ENCODE measurements at places on chromosomes 13 and 19. TPM values are rescaled to one million over a fixed set of nuclear protein-coding genes. Genes with fewer than 3 reads are reported as not detected.
A peak's percentile ranks its signal among the peaks of the same experiment; 100 is the strongest.

ZNF625 gene
- 4.0 TPM for total RNA-seq

HS6ST3 gene
- 2.0 TPM for total RNA-seq

- no peak for DNase-seq
Measured at GRCh38 chr19:33422369-33423180, 49.1 kb downstream of the CEBPG start.

- DNase-seq = peak; percentile 37
Measured at GRCh38 chr13:27171244-27171826, at the start of gene USP12. USP12 (minus strand) TSS chr13:27171811; CDS start chr13:27171639, 172 bp downstream.

DNA sequence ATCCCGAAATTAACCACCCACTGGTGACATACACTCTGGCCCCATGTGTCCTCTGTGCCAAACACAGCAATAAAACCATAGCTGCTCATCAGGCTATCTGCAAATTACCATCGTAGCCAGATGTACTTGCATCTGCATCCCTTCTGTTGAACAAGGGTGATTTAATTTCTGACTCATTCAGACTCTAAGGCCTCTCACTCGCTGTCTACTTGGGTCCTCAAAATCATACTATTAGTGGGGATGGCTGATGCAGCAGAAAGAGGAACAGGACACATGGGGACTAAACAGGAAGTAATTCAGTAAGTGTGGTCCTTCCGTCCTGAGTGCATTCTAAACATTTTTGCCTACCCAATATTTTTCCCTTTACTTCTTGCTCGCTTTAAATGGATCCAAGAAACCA, 2275.0 kb upstream of the PCDH20 start:
- DNase-seq = no peak

- DNase-seq = no peak
Measured at GRCh38 chr13:100075700-100076587, 12.9 kb upstream of the PCCA start.

- DNase-seq = no peak
Measured at GRCh38 chr19:49343123-49343522, 7.9 kb downstream of the CD37 start.

GRCh38 chr19:55526216-55527196, 10.4 kb downstream of the SBK2 start:
- DNase-seq = peak; percentile 82

DNA sequence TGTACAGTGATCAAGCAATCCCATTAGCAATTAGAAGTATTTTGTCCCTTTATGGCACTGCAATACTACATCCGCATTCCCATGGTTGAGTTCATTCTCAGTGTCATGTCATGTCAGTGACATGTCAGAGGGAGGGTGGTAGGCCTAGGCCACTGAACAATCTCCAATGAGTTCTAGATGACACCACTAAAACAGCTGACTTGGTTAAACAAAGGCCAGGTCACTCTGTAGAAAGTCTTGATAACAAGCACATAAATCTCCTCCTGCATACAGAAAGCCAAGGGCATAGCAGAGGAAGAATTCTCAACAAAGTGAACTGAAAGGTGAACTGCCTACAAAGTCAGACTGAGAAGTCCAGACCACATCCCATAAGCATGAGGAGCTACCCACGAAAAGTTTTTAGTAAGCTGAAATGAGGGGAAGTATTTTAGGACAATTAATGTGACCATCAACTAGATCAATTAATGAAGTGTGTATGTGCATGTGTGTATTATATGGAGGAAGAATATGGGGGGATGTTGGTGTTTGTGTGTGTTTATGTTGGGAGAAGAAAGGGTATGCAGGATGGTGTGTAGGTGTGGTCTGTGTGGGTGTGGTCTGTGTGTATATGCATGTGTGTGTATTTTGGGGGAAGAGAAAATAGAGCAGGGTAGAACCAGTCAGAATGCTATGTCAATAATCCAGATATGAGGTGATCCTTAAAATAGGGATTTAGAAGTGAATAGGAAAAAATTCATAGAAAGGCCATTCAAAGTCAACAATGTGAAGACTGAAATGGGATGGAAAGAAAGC, 67.7 kb downstream of the TBC1D4 start:
- DNase-seq = no peak

DNA sequence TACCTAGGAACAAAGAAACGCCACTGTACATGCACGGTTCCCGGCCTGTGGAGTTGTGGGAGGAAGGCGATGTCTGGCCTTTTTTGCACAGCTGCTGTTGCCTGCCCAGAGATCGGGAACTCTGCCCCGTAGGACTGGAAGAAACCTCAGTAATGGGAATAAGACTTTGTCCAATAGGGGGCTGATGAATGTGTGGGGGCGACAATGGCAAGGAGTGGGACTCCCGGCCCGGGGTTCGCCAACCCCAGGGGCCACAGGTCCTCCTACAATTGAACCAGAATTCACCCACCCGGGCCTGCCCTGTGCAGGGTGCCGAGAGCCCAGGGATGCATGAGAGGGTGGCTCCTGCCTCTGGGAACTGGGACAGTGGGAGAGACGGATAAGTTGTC, 2.0 kb upstream of the CEBPA start:
- DNase-seq = no peak

GRCh38 chr19:42132851-42133528, 744 bp upstream of the POU2F2 start:
- DNase-seq = peak; percentile 61

GRCh38 chr19:940591-941291, 14.9 kb downstream of the ARID3A start:
- DNase-seq = peak; percentile 76

DNA sequence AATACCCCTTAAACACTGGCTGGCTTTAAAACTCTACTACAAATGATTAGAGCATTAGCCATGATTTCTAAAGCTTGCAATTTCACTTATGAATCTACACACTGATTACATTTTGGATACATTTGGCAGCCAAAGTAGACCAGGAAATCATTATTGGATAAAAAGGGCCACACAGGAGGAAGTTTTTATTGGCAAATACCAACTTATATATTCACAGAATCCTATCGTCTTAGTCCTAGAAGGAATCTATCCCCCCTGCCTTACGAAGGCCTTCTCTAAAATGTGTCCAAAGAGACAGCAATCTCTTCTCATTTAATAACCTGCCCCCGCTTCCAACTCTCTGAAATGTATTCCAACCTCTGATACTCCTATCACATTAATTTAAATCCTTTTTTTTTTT, 52.5 kb downstream of the KLF5 start:
- no peak for DNase-seq

GRCh38 chr13:112968910-112969691, at the start of gene MCF2L:
MCF2L (plus strand) TSS chr13:112969214; CDS start chr13:112969380, 166 bp downstream.
- DNase-seq = peak; percentile 46

DNA sequence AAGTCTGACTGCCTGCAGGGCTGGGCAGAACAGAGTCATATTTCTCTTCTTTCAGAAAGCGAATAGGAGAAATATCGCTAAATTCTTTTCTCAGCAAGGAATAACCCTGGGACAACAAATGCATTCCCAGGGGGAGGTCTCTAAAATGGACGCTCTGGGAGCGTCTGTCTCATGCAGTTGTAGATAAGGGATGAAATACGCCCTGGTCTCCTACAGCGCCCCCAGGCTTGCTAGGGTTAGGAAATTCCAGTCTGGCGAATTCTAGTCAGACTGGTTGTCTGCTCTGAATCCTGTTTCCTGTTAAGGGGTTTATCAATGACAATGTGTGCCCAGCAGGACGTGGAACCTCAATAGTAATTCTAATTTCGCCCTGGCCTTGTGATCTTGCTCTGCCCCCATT, 1214.1 kb downstream of the DIAPH3 start:
- no peak for DNase-seq

DNA sequence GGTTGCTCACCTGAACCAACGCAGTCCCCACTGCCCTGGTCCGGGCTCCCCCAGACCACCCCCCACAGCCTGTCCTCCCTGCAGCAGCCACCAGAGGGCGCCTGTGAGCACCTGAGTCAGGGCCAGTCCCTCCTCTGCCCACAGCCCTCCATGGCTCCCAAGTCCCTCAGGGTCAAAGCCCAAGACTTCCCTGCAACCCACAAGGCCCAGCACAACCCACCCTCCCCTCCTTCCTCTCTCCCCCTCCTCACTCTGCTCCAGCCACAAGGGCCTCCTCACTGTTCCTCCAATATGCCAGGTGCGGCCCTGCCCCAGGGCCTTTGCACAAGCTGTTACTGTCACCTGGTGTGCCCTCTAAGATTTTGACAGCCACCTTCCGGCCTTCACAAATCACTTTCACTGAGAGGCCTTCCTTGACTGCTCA, 10.9 kb downstream of the GNA15 start:
- no peak for DNase-seq

DNA sequence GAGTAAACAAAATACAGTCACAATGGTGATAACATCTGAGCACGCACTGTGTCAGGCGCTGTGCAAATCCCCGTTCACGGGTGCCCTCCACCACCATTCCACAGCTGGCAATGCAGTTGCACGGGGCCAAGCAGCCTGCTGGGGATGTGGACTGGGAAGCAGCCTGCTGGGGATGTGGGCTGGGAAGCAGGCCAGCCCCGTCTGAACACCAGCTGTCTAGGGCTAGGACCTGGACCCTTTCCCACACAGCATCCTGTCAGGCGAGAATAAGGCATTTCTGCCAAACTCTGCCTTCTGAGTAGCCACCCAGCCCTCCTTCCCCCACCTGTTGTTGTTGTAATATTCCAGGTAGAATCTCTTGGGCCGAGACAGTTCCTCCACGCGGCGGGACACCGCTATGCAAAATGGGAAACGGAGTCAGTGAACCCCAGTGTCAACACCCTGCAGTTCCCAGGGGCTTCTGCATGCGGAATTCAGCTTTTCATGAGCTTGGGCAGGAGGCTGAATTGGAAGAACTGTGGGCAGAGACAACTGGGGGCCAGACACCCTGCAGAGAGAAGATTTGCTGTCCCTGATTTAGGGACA, 27.8 kb upstream of the MIER2 start:
- DNase-seq = peak; percentile 74
